ENCODE measurements at places on chromosomes 5 and 9. TPM values are rescaled to one million over a fixed set of nuclear protein-coding genes. Genes with fewer than 3 reads are reported as not detected.

The PALM2AKAP2 gene
- polyA plus RNA-seq = 30.4 TPM

The OTULINL gene
- polyA plus RNA-seq = 3.4 TPM

The RXRA gene
- polyA plus RNA-seq = 38.0 TPM

The TNFSF15 gene
- 0.30 TPM for polyA plus RNA-seq

The PHYHD1 gene
- polyA plus RNA-seq = 45.1 TPM

The SPATA31A1 gene
- polyA plus RNA-seq = not detected

The ORM1 gene
- polyA plus RNA-seq = 0.30 TPM

The PCDHGA8 gene
- 0.80 TPM for polyA plus RNA-seq

The ALDH7A1 gene
- polyA plus RNA-seq = 53.4 TPM

The PPIC gene
- 24.2 TPM for polyA plus RNA-seq

The MYOZ3 gene
- 12.5 TPM for polyA plus RNA-seq

The AIF1L gene
- polyA plus RNA-seq = 21.5 TPM

The TUSC1 gene
- polyA plus RNA-seq = 12.4 TPM

The PRDM9 gene
- not detected for polyA plus RNA-seq

The SLC4A9 gene
- polyA plus RNA-seq = 0.18 TPM

The PCDHA6 gene
- not detected for polyA plus RNA-seq

The TAF1L gene
- polyA plus RNA-seq = 0.05 TPM

The IFNA6 gene
- not detected for polyA plus RNA-seq

The ADAMTS6 gene
- 0.63 TPM for polyA plus RNA-seq

The BTNL9 gene
- 29.1 TPM for polyA plus RNA-seq

The CEL gene
- 2.6 TPM for polyA plus RNA-seq

The SLC34A3 gene
- polyA plus RNA-seq = 1.8 TPM

The ZMYND19 gene
- polyA plus RNA-seq = 19.0 TPM

The HCN1 gene
- 1.8 TPM for polyA plus RNA-seq

The NOXA1 gene
- polyA plus RNA-seq = 4.2 TPM

The ENTR1 gene
- 31.5 TPM for polyA plus RNA-seq

The PCDHA4 gene
- polyA plus RNA-seq = 0.12 TPM

The PCDHB12 gene
- polyA plus RNA-seq = 4.7 TPM

The SLC36A2 gene
- 0.49 TPM for polyA plus RNA-seq

The XRCC4 gene
- 5.5 TPM for polyA plus RNA-seq

The EFCAB9 gene
- polyA plus RNA-seq = not detected

The ADGRV1 gene
- polyA plus RNA-seq = 1.1 TPM

The DELE1 gene
- 91.3 TPM for polyA plus RNA-seq

The ENHO gene
- 4.3 TPM for polyA plus RNA-seq

The ANKRD20A1 gene
- not detected for polyA plus RNA-seq

The FOXD4L3 gene
- polyA plus RNA-seq = not detected

The PCDH1 gene
- polyA plus RNA-seq = 18.8 TPM

The SLC25A48 gene
- 0.43 TPM for polyA plus RNA-seq

The TRIM36 gene
- 2.2 TPM for polyA plus RNA-seq

The TAL2 gene
- 18.6 TPM for polyA plus RNA-seq

The LCN2 gene
- 1.1 TPM for polyA plus RNA-seq

The ABCA2 gene
- polyA plus RNA-seq = 18.4 TPM

The ASS1 gene
- 43.6 TPM for polyA plus RNA-seq

The OBP2B gene
- polyA plus RNA-seq = not detected

The FAXDC2 gene
- polyA plus RNA-seq = 17.8 TPM

The CNTNAP3 gene
- polyA plus RNA-seq = 1.5 TPM

The ABL1 gene
- 69.3 TPM for polyA plus RNA-seq

The SPATA31C1 gene
- polyA plus RNA-seq = not detected

The CEP78 gene
- 16.4 TPM for polyA plus RNA-seq

The DRD1 gene
- not detected for polyA plus RNA-seq

The ANAPC2 gene
- 36.3 TPM for polyA plus RNA-seq

The C7 gene
- 4.0 TPM for polyA plus RNA-seq

The NUTM2G gene
- 1.6 TPM for polyA plus RNA-seq

The SLC6A19 gene
- polyA plus RNA-seq = not detected

The IFNA13 gene
- polyA plus RNA-seq = not detected

The MUSK gene
- 10.2 TPM for polyA plus RNA-seq

Measured in hindlimb muscle (tissue), 1 donor.